ENCODE measurements at places on chromosomes 5 and 9.

DNA sequence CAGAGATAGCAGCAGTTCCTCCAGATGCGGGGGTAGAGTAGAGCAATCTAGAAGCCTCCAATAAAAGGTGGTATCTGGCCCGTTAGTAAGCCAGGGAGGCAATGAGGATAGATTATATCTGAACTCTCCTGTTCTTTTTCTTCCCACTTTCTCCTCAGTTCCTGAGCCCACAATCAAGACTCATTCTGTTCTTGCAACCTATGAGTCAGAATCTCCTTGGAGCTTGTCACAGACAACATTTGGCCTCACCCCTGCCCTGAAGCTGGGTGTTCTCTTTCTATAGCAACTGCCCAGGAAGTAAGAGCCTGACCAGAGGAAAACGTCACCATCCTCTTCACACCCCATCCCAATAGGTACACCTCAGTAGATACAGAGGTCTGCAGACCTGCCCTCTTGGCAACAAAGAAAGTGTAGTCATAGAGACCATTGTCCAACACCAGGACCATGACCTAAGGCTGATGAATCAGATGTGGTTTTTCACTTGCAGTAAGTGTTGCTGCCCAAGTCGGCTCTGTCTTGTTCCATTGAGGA is 76.3 kb upstream of the PCA3 start:
- peak; percentile 23 for DNase-seq

DNA sequence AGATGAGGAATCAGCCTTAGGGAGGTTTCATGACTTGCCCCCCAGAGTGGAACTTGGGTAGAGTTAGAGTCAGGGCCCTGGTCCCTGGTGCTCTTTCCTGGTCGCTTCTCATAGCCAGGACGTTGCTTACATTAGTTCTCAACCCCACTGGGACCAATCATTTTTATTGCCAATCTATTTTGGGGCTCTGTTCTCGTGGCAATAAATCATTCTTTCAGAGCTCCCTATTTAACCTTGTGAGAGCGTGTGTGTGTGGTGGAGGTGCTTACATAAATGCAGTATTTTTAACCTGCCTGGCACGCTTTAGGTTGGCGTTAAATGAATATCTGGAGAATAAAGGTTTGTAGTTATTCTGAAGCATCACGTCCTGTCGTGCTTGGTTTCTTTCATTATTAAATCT is 4.1 kb downstream of the TRIO start:
- no peak for DNase-seq

GRCh38 chr9:136361047-136361753 is 2.3 kb downstream of the DNLZ start:
- no peak for DNase-seq

DNA sequence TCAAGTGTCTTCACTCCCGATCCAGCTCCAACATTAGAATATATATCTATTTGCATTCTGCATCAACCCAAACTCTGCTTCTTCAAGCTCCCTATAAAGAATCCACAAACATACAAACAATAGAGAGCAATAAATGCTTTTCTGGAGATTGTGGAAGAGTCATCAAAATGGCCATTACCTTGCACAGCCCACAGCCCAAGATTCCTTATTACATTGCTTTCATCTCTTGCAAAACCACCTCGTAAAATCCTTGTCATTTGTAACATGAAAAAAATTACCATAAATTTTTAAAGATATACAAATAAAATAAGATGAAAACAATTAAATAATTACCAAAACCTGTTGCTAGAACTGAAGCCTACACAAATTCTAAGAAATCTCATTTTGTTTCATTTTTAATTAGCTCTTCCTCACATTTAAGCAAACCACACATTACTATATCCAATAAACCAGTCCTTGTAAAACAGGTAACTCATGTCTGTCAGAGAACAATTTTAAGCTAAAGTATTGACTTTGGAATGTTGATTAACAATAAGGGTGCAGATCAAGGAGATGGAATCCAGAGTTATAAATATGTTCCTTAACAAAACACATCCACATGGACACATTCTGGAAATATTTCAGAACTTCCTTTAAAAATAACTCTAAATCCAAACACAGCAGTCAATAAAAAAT is 7.1 kb downstream of the SPINK9 start:
- no peak for DNase-seq

DNA sequence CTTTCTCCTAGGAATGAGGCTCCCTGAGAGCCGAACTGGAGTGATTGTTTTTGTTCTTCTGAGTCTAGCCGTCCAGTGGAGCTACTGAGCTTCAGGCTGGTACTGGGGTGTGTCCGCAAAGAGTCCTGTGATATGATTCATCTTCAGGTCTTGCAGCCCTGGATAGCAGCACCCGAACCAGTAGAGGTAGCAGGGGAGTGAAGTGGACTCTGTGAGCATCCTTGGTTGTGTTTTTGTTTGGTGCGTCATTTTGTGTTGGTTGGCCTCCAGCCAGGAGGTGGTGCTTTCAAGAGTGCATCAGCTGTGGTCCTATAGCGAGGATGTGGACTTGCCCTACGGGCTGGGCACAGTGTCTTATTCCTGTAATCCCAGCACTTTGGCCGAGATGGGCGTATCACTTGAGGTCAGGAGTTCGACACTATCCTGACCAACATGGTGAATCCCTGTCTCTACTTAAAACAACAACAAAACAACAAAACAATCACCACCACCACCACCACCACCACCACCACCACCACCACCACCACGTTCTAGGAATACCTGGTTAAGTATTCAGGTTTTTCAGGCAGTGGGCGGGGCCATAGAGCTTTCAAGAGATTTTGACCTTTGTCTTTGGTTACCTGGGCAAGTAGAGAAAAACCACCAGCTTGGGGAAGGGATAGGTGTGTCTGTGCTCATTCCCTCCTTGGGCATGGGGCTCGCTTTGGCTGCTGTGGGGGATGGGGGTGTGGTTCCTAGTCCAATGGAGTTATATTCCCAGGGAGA is 154.0 kb downstream of the WDR70 start:
- DNase-seq = no peak

DNA sequence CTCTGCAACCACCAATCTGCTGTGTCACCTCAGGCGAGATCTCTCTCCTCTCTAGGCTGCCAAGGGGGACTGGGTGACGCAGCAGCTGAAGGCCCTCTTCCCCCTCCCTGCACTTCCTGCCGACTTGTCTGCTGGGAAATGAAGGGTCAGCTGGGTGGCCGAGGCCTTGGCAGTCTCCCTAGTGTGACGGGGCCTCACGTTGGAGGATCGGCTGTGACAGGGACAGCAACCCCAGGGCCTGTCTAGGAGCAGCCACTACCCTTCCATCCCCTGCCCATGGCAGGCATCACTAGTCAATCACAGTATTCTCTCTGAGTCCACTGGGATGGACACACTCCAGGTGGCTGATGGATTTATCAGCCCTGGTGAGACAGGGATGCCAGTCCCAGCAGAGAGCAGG is 107.3 kb upstream of the SARDH start:
- no peak for DNase-seq

GRCh38 chr9:13426606-13427005 is 147.1 kb upstream of the MPDZ start:
- DNase-seq = no peak

DNA sequence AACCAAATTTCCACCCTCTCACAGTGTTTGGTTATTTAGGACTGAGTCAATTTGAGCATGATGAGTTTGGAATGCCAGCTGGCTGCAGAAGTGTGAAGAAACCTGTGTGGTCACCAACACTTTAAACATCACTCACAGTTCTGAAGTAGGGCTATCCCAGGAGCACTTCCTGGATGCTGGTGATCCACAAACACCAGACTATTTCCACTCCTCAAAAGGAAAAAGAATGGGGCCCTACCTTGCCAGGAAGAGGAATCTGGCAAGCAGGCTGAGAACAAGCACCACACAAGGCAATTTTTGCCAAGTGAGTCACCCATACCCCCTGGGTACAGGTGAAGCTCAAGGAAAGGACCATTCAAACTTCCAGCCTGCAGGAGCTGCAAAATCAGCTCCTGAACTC is 294.2 kb upstream of the PTGER4 start:
- no peak for DNase-seq

GRCh38 chr9:115411993-115412452 is 294.1 kb upstream of the TNC start:
- no peak for DNase-seq

GRCh38 chr5:13251623-13252376 is 692.7 kb downstream of the DNAH5 start:
- no peak for DNase-seq

DNA sequence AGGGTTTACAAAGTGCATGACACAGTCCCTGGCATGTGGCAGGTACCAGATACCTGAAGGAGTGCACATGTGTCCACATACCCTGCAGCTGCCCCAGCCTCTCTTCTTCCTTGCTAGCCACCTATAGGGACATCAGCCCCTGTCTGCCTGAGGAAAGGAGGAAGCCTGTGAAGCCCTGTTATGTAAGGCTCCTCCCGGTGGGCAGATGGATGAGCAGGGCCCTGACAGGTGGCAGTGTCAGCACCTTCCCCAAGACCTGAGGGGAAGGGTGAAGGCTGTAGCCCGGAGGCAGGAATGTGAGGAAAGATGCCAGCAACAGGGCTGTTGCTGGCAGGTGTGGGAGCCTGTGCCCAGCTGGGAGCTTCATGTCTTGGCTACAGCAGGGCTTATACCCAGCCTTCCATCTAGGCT is 21.7 kb downstream of the TCF7 start:
- DNase-seq = no peak

DNA sequence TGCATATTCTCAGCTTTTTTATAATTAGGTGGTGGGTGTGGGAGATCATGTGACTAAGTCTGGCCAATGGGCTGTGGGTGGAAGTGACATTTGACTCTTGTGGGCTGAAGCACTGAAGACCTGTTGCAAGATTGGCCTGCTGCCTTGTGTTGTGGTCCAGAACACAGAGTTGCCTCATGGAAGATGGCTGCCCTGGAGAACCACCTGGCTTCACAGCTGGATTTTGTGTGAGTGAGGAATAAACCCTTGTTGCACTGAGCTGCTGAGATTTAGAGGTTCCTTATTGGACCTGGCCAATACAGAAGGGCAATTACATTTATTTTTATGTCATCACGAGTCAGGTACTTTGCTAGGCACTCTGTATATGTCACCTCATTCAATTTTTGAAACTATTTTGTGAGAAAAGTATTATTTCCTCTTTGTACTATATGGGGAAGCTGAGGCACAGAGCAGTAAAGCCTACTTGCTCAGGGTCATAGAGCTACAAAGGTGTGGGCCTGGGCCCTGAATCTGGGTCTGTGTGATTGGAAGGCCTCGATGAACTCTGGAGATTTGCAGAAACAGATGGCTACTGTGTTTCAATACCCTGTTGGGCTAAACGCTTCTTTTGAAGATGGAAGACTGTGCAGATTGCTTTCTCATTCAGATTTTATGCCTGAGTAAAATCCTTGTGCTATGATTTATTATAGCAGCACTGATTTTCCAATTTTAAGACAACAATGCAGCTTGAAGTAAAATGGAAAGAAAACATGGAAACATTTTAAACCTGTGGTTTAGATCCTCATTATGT is 71.2 kb upstream of the TBC1D2 start:
- no peak for DNase-seq

- no peak for DNase-seq
Observed at GRCh38 chr5:67202828-67203227, 6.2 kb upstream of the CD180 start.

DNA sequence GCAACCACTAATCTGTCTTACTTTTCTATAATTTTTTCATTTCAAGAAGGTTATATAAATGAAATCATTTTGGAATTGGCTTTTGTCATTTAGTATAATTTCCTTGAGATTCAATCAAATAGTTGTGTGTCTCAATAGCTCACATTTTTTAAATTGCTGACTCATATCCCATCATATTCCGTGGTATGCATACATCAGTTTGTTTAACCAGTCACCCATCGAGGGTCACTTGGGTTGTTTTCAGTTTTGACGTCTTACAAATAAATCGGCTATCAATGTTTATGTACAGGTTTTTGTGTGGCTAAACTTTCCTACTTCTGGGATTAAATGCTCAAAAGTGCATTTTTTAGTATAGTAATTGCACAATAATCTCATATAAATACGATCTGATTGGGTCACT is 185.5 kb downstream of the TAF11L14 start:
- DNase-seq = no peak

DNA sequence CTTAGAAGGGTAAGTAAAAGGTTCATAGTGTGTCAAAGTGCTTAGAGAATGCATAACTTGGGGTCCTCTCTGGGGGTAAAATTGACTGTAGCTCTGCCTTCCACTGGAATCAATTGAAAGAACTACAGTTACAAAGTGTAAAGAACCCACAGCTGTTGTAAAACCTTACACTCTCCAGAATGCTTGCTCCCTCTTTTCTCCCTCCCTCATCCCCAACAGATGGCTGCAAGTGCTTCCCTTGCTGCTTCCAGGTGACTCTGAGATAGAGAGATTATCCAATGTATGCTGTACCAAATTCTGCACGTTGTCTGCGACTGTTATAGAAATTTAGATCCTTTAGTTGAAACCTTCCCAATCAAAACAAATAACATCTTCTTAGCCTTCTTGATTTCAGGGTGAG is 126.0 kb downstream of the STK32A start:
- DNase-seq = no peak

DNA sequence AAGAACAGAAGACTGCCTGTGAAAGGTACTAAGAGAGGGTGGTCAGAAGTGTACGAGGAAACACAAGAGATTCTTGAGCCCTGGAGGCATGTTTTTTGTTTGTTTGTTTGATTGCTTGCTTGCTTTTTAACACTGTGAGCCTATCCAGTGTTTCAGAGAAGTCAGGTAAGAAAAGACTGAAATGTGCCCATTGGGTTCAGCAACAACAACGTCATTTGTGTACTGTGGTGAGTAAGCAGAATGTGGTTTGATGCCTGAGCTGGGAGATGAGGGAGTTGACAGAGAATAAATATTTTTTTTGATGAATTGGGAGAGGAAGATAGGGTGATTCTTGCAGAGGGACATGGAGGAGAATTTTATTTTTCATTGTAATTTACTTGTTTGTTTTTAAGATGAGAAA is 73.1 kb downstream of the RPS23 start:
- DNase-seq = no peak

DNA sequence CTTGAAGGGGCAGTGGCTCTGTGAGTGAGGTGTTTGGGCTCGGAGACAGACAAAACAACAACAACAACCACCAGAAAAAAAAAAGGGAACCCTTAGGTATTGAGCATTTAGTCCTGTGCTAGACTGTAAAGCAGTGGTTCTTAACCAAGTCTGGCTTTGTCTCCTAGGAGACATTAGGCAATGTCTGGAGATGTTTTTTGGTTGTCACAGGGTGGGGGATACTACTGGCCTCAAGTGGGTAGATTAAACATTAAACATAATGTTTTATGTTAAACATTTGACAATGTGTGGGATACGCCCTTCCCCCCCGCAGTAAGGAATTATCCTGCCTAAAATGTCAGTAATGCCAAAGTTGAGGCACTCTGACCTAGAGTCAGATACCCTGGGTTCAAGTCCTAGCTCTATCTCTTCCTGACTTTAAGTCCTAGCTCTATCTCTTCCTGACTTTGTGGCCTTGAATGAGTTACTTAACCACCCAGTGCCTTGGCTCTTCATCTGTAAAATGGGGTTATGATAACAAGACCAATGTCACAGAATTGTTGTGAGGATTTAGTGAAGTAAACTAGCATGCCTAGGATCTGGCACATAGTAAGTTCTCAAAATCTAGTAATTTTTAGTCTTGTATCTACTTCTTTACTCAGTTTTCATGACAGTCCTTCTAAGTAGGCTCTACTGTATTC is 1.8 kb downstream of the TRIM32 start:
- no peak for DNase-seq

- DNase-seq = no peak
Observed at GRCh38 chr5:150411245-150411979, 1.3 kb downstream of the CD74 start.

- DNase-seq = no peak
Observed at GRCh38 chr9:4799033-4799430, 6.3 kb downstream of the RCL1 start.
